Stomach (tissue), 19 donors: ENCODE measurements at places on chromosomes 5 and 9. TPM values are rescaled to one million over a fixed set of nuclear protein-coding genes. Genes with fewer than 3 reads are reported as not detected.

RMI1 gene
- 3.2 TPM for polyA plus RNA-seq

CAPSL gene
- polyA plus RNA-seq = not detected

ARHGAP26 gene
- polyA plus RNA-seq = 4.4 TPM

TAF11L5 gene
- not detected for polyA plus RNA-seq

WNK2 gene
- 8.8 TPM for polyA plus RNA-seq

NUP155 gene
- polyA plus RNA-seq = 2.7 TPM

ORM2 gene
- 17.1 TPM for polyA plus RNA-seq

TJP2 gene
- polyA plus RNA-seq = 29.5 TPM

SMIM3 gene
- polyA plus RNA-seq = 15.8 TPM

PCDHB15 gene
- 0.73 TPM for polyA plus RNA-seq

SHC3 gene
- 0.81 TPM for polyA plus RNA-seq

SEMA6A gene
- 1.6 TPM for polyA plus RNA-seq

SLC45A2 gene
- polyA plus RNA-seq = 0.19 TPM

NSG2 gene
- 0.75 TPM for polyA plus RNA-seq

FSTL4 gene
- polyA plus RNA-seq = not detected

FAM114A2 gene
- 10.1 TPM for polyA plus RNA-seq

C6 gene
- polyA plus RNA-seq = 0.81 TPM

TRMT10B gene
- polyA plus RNA-seq = 9.8 TPM

P4HA2 gene
- polyA plus RNA-seq = 20.4 TPM

PRUNE2 gene
- polyA plus RNA-seq = 2.6 TPM

PDE6A gene
- not detected for polyA plus RNA-seq

CNTNAP3B gene
- 1.5 TPM for polyA plus RNA-seq

TSSK1B gene
- not detected for polyA plus RNA-seq

MUSK gene
- 3.2 TPM for polyA plus RNA-seq

NEUROG1 gene
- polyA plus RNA-seq = not detected

LRRC14B gene
- 0.05 TPM for polyA plus RNA-seq

HAVCR2 gene
- polyA plus RNA-seq = 2.1 TPM

RABEPK gene
- 17.4 TPM for polyA plus RNA-seq

PRLR gene
- polyA plus RNA-seq = 0.56 TPM

ECSCR gene
- 10.0 TPM for polyA plus RNA-seq

HTR1A gene
- polyA plus RNA-seq = not detected

RBM27 gene
- polyA plus RNA-seq = 4.2 TPM
